Stimulated activated CD8-positive, alpha-beta memory T cell treated with anti-CD3 and anti-CD28 coated beads, Interleukin-4, amount 100 ng/mL, for 48 hours (primary cell): ENCODE measurements at places on chromosomes 3 and 15.

- DNase-seq, result no peak
Observed at GRCh38 chr15:33059184-33059583, 135.3 kb downstream of the FMN1 start.

GRCh38 chr3:176430244-176431037, 766.8 kb downstream of the TBL1XR1 start:
- no peak for DNase-seq

GRCh38 chr3:115217292-115217677, 70.2 kb upstream of the ZBTB20 start:
- no peak for DNase-seq

DNA sequence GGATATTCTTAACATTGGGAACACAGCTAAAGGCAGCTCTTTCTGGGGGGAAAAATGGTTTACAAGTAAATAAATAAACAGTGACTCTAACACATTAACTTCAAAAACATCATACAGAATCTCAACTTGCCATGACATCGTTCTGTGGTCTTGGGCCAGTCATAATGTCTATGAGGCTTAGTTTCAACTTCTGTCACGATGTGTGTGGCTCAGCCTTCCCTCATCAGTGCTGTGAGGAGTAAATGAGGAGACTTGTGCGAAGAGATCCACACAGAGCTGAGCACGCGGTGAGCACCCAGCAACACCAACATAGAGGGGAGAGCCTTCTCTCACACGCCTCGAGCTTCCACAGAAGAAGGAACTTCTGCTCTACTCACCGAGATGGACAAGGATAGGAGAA, 49.0 kb downstream of the DZIP1L start:
- peak; percentile 67 for DNase-seq

DNA sequence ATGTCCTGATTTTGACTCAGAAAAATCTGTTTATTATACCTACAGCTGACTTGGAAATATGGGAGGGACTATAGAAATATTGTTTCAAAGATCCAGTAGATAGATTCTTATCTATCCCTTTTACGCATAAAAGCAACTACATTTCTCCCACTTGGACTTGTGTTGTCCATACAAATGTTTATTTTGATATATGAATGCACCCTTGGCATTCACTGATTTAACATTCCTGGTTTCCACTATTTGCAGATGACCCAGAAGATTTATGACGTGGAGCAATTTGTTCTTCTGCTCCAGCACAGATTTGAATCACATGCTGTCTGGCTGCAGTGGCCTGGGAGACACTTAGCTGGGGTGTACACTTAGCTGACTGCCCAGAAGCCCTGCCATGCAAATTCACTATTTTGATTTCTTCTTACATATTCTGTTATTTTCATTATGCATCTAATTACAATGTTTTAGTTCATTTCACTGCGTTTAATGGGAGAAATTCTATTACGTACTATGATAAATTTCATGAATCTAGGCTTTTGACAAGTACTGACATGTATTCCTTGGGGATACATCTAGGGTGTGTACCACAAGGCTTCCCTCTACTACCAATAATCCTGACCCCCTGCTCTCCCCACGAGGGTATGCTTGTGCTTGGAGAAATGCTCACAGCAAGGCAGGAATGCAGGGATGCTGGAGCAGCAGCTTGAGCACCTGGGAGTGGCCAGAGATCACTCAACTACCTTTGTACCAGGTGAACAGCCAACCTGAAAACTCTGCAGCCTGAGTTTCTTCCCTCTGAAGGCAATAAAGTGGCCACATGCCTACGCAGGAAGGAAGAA, 223.6 kb upstream of the TBL1XR1 start:
- no peak for DNase-seq

DNA sequence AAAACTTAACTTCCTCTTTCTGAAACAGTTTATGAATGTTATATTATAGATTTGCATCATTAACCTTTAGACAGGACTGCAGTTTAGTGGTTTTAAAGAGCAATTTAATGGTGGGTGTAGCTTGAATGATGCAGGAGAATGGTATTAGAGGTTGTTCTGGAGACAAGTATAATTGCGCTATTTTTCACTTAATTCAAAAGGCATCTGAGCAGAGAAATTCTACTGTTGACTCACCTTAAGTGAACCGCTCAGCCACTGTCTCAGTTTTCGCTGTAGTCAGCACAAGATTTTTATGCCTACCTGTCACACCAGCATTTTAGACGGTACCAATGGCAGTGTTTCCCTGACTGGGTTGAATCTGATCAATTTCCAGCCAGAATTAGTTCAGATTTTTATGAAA, 348.8 kb upstream of the DCBLD2 start:
- DNase-seq, result no peak

GRCh38 chr3:122555275-122556071, 8.6 kb downstream of the PARP9 start:
- no peak for DNase-seq

DNA sequence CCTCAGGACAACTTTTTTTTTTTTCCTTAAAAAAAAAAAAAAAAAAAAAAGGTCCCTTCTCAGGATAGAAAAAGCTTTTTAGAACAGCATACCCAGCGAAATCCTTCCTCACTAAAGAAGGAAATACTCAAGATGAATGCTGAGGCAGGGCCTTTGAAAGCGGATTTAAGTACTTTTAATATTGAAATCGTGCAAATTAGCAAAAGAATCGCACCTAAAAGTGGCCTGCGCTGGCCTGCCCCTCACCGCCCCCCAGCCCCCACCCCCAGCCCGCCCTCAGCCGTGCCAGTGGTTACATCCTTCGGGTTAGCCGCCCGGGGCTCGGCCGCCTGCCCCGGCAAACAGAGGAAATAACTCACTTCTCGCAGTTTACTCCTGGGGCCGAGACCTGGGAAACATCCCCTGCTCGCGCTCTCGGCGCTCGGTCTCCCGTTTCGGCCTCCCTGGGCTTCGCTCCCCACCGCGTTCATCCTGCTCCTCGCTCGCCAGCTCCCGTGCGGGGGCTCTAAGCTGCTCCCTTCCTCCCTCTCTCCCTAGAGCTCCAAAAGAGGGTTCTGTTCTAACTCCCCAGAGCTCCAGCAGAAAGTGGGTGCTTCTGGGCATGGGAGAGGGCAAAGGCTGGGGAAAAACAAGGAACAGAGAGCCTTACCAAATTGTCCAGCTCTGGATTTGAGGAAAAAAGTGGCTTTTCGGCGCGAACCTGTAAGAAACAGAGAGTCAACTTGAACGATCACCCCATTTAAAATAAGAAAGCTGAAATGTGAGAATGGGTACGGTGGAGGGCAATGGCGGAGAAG, 5.2 kb downstream of the MEIS2 start:
- DNase-seq, result no peak

DNA sequence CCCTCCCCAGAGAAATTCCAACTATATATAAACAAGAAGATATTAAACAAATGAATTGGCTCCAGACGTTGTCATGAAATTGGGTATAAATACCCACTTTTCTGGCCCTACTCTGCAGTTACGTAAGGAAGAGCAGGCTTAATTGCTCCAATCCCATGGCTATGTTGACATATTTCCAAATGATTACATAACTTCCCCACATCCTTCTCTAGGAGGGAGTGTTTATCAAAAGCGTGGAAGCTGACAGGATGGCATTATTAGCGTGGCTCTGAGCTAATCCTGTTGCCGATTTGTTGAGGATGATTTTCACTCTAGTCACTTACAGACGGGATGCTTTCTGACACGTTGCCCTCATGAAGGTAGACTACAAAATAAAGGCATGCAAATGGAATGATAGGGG, 347.5 kb upstream of the TMCO5A start:
- DNase-seq, result no peak

DNA sequence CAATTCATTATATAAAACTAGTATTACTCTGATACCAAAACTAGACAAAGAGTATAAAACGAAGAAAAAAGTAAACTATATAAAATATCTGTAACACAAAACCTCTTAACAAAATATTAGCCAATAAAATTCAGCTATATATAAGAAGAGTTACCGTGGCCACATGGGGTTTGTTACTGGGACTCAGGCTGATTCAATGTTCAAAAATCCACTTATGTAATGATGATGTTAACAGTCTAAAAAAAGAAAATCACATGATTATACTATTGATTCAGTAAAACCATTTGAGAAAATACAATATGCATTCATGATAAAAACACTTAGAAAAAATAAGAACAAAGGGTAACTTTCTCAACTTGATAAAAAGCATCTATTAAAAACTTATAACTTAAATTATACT, 18.3 kb downstream of the P2RY1 start:
- DNase-seq, result no peak

DNA sequence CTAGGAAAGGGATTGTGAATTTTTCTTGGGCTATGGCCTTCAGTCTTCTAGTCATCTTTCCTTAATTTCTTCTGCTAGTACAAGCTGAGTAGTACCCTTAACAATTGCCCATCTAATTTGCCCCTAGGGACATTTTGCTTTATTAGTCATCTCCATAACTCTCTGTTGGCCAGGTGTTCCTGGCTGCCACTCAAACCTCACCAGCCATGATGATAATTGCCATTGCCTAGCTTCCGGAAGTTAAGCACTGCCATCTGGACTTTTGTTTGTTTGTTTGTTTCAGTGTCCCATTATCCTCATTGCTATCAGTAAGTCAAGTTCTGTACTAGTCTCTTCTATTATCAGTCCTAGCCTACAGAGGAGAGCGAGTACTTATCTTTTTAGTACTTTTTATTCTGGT, 36.6 kb upstream of the UBL7 start:
- DNase-seq, result no peak
